ENCODE measurements at places on chromosomes 5 and 9.

- no peak for DNase-seq
These were observed 222.6 kb downstream of the CAAP1 start for GRCh38 chr9:26669701-26670670.

DNA sequence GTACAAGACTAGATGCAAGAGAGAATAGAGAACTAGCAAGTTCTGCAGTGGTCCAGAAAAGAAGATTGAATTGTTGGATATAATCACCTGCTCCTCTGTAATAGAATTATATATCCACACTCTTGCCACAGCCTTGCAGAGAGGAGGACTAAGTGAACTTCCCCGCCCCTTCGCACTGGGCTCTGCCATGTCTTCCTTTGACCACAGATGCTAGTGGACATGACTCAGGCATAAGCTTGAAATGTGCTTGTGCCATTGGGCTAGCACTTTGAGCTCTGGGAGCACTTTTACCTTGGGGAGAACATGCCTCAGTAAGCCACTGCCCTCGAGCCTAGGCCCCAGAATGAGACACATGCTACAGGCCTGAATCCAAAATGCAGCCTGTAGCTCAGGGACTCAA is 113.5 kb upstream of the RASA1 start:
- no peak for DNase-seq

DNA sequence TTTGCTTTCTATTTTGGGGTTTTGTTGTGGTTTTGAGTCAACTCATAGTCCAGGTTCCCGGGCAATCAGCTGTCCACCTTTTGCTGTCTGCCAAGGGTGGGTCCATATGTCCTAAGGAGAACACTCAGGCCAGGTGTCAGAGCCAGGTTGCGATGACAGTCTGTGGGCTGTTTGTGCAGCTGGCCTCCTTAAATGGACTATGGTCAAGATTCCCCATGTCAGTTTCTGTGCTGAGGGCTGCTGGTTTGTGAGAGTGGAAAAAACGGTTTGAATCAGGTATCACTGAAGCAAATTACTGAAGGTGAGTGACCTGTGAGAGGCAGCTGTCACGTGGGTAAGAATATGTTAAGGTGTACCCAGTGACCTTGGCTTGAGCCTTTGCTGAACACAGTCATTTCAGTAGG is 33.0 kb downstream of the SNX30 start:
- DNase-seq, result no peak

DNA sequence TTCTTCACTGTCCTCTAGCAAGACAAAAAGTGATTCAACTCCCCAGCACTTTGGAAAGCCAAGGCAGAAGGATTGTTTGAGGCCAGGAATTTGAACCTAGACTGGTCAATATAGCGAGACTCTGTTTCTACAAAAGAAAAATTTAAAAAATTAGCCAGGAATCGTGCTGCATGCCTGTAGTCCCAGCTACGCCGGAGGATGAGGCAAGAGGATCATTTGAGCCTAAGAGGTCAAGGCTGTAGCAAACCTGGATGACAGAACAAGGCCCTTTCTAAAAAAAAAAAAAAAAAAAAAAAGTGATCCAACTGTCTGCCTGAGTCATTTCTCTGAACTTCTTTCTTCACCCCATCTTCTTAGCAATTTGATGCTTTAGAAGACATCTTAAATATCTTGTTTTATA is 12.4 kb downstream of the ITGA2 start:
- DNase-seq, result no peak

GRCh38 chr5:44697025-44697424 is 111.7 kb upstream of the MRPS30 start:
- DNase-seq, result no peak

- no peak for DNase-seq
These were observed 515 bp downstream of the LCP2 start for GRCh38 chr5:170296935-170297588.

- no peak for DNase-seq
These were observed 5.8 kb downstream of the ADAMTS19 start for GRCh38 chr5:129465776-129466344.

DNA sequence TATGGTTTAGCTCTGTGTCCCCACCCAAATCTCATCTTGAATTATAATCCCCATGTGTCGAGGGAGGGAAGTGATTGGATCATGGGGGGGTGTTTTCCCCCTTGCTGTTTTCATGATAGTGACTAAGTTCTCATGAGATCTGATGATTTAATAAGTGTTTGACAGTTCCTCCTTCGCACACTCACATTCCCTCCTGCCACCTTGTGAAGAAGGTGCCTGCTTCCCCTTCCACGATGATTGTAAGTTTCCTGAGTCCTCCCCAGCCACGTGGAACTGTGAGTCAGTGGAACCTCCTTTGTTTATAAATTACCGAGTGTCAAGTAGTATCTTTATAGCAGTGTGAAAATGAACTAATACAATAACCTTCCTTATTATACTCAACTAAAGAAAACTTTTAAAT is 24.3 kb upstream of the TEX10 start:
- no peak for DNase-seq

- DNase-seq, result no peak
These were observed 16.7 kb downstream of the UBE2D2 start for GRCh38 chr5:139577689-139578290.

- DNase-seq, result peak; percentile 91
These were observed at the start of the genes NLN and SGTB for GRCh38 chr5:65721720-65722574. Gene NLN, plus strand, starts transcription at chr5:65722205. Its CDS starts 169 bp downstream, at chr5:65722374. Gene SGTB, minus strand, starts transcription at chr5:65722109. Its CDS starts 1,302 bp downstream, at chr5:65720807.

DNA sequence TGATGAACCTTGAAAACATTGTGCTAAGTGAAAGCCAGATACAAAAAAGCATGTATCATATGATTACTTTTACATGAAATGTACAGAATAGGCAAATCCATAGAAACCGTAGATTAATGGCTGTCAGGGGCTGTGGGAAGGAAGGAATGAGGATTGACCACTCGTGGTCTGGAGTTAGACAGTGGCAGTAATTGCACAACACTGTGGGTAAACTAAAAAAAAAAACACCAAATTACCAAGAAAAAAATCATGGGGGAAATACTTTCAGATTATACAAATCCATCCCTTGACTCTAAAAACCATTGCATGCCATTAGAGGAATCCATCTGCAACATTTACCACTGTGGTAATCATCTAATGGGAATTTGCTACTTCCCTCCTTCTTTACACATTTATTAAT is 140.0 kb downstream of the SIL1 start:
- no peak for DNase-seq

DNA sequence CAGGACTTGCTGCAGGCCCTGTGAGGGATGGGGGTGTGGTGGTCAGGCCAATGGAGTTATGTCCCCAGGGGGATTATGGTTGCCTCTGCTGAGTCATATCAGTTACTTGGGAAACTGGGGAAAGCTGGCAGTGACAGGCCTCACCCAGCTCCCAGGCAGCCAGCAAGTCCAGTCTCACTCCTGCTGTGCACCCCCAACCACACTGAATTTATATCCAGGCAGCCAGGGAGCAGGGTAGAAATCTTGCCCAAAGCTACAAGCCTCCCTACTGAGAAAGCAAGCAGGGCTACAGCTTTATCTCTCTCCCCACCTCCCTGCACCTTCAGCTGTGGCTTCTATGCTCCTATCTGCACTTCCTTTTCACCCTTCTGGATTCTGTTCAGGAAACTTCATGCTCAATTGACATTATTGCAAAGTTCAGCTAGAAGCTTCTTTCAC is 2076.0 kb upstream of the CDH9 start:
- DNase-seq, result no peak

GRCh38 chr5:38613992-38614836 is 57.8 kb upstream of the LIFR start:
- DNase-seq, result no peak

- DNase-seq, result no peak
These were observed 320.2 kb upstream of the RGMB start for GRCh38 chr5:98453296-98453695.

DNA sequence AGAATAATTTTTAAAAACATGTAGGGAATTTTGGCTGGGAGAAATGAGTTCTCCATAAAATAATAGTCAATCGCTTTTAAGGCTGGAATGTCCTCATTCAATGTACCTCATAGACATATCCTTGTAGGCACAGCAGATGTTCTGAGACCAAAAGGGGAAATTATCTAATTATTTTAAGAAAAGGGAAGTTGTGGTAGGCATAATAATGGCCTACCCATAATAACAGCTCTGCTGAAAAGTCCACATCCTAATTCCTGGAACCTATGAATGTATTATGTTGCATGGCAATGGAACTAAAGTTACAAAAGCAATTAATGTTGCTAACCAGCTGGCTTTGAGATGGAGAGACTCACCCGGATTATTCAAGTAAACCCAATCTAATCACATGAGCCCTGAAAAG is 216.1 kb downstream of the TRIM36 start:
- DNase-seq, result no peak

- no peak for DNase-seq
These were observed 424.0 kb upstream of the RGMB start for GRCh38 chr5:98349251-98349989.

- DNase-seq, result no peak
These were observed 90.1 kb downstream of the GOLPH3 start for GRCh38 chr5:32083981-32084430.

GRCh38 chr9:123527981-123528380 is 172.0 kb downstream of the CRB2 start:
- DNase-seq, result no peak

GRCh38 chr9:128078504-128079434 is 10.7 kb downstream of the SLC25A25 start:
- no peak for DNase-seq

- no peak for DNase-seq
These were observed 367.6 kb downstream of the GLIS3 start for GRCh38 chr9:3931996-3932906.

DNA sequence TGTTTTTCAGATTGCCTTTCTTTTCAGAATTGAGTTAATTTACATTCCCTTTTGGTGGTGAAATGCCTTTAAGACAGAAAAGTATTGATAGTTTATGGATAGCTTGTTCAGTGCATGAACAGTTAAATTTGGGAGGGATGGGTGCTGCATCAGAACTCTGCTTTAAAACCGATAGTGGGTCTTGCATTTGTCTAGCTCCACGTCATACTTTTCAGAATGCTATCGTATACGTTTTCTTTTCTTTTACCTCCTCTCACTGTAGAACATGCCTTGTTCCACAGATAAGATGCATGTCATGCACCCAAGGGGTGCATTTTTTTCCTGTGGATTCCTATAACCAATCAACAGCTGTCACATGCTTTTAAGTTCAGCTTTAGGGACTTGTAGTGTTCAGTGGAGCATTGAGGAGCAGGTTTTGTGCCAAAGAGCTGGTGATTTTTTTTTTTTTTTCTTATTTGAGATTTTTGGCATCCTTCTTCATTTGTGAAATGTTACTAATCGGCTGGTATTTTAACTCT is 2.3 kb downstream of the SLC44A1 start:
- DNase-seq, result no peak

DNA sequence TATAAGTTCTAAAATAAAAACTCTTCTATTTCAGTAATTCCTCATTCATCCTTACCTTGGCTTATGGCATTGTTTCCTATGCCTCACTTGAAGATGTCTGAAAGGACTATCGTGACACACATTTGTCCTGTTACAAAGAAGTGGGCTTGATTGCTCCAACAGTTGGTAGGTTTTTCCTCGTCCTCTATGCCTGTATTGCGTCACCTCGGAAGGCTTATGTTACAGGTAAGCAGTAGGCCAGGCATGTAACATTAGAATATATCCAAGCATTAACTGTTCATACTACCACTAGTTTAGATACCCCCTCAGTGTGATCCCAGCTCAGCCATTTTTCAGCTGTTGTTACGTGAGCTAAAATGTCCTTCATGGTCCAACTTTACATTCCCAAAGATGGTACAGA is 116.7 kb downstream of the MLLT3 start:
- DNase-seq, result no peak

DNA sequence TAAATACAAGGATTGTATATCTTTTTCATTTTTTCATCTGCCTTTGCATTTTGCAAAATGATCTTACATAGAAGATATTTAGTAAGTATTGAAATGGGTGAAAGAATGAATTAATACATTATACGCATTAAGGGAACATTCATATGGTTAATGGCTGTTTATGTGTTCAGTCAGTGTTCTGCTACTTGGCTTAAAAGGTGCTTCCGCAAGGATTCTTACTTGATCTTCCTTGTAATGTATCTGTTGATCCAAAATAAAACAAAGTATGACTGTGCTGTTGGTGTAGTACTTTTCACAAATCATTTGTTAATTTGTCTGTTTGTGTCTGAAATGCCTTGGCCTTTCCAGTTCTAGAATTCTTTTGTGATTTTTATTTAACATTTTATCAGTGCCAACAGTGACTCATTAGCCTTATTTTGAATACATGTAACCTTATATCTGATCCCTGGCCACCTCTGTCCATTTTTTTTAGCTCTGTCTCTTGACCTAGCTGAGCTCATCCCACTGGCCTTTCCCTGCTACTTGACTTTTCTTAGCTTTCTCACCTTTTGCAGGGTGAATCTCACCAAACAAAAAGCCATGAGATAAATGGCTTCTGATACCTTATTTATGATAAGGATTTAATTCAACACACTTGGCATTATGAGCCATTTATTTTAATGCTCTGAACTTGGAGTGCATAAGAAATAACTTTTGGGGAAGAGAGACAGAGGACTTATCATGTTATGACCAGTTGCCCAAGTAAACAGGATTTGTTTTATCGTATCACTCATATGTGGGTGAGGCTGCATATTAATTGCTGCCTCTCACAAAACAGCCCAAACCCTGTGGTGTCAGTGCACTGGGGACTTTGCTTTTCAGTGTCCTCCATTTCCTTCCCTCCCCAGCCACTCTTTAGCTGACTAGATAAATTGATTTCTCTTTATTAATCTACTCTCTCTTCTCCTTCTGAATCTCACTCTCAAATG is 340.3 kb downstream of the KDM4C start:
- no peak for DNase-seq

- DNase-seq, result no peak
These were observed 576.5 kb upstream of the EDIL3 start for GRCh38 chr5:84961193-84961592.

DNA sequence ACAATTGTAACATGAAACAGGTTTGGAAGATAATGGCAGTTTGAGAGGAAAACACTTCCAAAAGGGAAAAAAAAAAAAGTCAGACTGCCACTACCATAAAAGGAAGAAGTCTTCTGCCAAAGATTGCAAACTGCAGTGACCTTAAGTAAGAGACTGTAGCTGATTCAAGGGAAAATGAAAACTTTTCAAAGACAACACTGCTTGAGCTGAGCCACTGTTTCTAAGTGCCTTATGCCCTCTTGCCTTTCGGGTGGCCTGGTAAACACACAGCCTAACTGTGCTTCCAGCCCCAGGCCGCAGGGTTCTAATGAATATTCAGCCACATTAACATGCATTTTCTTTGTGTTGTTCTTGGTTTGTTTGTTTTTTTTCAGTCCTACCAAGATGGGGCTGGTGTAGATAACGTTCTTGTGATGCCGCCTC is 354.6 kb downstream of the BNC2 start:
- no peak for DNase-seq

DNA sequence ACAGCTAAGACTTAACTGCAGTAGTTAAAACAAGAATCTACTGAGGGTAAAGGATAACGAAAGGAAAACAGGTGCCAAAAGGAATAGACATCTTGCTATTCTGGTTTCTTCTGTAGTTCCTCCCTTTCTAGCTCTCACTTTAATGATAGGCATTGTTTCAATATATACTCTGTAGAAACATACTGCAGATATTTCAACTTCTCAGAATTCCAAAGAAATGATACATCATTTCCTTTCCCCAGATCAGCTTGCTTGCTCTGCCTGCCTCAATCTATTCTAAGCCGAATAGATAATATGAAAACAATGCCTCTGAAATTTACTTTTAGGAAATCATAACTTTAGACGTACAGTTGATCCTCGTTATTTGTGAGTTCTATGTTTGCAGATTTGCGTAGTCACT is 46.3 kb downstream of the ACO1 start:
- DNase-seq, result no peak

Data from stimulated activated effector memory CD8-positive, alpha-beta T cell treated with anti-CD3 and anti-CD28 coated beads, Interleukin-12 subunit alpha, Interleukin-12 subunit beta, amount 100 ng/mL, for 72 hours (primary cell).